Kidney epithelial cell (primary cell): ENCODE measurements at places on chromosomes 1 and 21. TPM values are rescaled to one million over a fixed set of nuclear protein-coding genes. Genes with fewer than 3 reads are reported as not detected.

Gene CTNNBIP1
- total RNA-seq: 27.4 and 28.6 TPM in 2 replicates

Gene MROH9
- not detected in 2 replicates for total RNA-seq

Gene HENMT1
- 5.1 and 6.6 TPM in 2 replicates for total RNA-seq

Gene SPRR1A
- not detected in 2 replicates for total RNA-seq

Gene KCNA10
- total RNA-seq: not detected in 2 replicates

Gene TPTE
- not detected in 2 replicates for total RNA-seq

Gene NTMT2
- total RNA-seq: not detected in 2 replicates

Gene LCE1B
- not detected in 2 replicates for total RNA-seq

Gene NT5C1A
- total RNA-seq: not detected in 2 replicates

- no peak for DNase-seq
Measured at GRCh38 chr21:44902268-44903049, 18.2 kb downstream of the ITGB2 start.

GRCh38 chr21:45761704-45762103 is 118.2 kb downstream of the PCBP3 start:
- DNase-seq: no peak

GRCh38 chr1:115426231-115426771 is 88.3 kb upstream of the NGF start:
- no peak for DNase-seq

- no peak for DNase-seq
Measured at GRCh38 chr1:9643351-9644256, 7.9 kb upstream of the PIK3CD start.

DNA sequence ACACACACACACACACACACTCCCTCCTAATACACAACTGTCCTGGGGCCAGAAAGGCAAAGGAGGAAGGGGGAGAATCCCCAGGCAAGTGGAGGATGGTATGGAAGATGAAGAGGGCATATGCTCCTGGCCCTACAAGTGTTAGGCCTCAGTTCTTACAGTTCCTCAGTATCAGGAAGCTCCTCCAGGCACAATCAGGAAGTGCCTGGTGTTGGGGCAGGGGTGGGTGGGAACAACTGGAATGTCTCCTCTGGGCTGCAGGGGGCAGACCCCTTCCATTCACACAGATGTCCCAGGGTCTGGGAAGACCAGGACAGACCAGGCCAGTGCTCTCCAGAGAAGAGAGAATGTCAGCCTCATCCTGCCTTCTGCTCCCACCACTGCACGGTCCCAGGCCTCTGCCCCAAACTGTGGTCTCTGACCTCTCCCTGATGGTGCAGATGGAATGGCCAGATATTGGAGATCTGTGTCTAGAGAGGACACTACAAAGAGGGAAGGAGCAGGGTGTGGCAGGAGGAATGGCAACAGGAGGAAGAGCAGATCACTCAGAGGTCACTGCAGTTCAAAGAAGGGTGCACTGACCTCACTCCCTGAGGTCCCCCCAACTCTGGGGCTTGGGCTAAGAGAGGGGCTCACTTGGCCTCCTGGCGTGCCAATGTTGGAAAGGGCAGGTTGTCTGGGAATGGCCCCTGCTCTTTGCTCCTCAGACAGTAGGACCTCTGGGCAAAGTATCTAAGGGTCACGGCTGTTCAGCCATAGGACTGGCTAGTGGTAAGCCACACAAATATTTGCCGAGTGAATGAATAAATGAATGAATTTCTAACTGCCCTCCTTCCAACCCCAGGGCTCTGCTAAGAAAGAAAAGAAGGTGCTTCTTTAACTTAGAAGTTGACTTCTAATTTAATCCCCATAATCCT is 2.5 kb upstream of the DENND2D start:
- no peak for DNase-seq

- no peak for DNase-seq
Measured at GRCh38 chr1:75085931-75086330, 48.3 kb upstream of the LHX8 start.

GRCh38 chr1:71030026-71030425 is 17.6 kb downstream of the PTGER3 start:
- DNase-seq: no peak

- no peak for DNase-seq
Measured at GRCh38 chr1:84410328-84411095, 12.2 kb downstream of the DNASE2B start.

DNA sequence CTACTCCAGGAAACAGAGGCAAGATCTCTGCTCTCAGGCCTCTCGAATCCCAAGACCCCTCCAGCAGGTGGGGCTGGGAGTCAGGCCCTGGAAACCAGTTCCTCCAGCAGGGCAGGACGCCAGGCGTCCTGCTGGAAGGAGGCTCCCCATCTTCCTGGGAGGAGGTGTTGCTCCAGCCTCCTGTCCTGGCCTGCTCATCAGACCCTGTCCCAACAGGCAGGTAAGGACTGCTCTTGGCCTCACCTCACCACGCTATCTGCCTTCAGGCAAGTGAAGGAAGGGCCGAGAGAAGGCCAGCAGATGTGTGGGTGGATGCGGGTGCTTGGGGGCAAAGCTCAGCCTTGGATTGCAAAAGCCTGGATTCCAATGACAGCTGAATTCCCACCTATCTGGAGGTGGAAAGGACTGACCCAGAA is 82.9 kb downstream of the SSBP3 start:
- no peak for DNase-seq

DNA sequence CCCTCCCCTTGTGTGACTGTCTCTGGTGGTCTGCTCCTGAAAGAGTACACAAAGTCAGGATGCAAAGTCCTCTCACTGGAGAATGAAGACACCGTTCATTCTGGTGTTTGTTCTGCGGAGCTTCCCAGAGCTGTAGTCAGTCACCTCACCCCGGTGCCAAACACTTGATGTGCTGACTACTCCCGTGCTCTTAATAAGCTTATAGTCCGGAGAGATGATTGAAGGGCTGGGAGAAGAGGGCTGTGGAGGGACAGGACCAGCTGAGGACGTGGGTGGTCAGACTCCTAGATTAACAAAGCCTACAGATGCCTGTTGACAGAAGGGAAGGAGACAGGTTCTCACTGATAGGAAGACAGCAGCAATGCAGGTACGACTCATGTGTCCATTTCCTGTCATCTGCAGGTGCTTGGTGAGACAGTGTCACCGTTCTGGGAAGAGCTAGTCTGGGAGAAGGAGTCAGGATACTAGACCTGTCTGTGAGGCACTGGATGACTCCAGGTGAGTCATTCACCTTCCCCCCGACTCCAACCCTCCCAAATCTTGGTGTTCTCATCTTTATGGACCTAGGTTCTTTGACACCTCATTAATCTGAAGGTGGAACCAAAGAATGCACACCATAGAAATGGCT is 40.4 kb upstream of the LRRN2 start:
- DNase-seq: no peak

- no peak for DNase-seq
Measured at GRCh38 chr21:31667639-31668038, 8.1 kb downstream of the SOD1 start.

- no peak for DNase-seq
Measured at GRCh38 chr1:215054266-215054665, 28.3 kb upstream of the KCNK2 start.

- no peak for DNase-seq
Measured at GRCh38 chr1:57506941-57507340, 83.1 kb upstream of the DAB1 start.

DNA sequence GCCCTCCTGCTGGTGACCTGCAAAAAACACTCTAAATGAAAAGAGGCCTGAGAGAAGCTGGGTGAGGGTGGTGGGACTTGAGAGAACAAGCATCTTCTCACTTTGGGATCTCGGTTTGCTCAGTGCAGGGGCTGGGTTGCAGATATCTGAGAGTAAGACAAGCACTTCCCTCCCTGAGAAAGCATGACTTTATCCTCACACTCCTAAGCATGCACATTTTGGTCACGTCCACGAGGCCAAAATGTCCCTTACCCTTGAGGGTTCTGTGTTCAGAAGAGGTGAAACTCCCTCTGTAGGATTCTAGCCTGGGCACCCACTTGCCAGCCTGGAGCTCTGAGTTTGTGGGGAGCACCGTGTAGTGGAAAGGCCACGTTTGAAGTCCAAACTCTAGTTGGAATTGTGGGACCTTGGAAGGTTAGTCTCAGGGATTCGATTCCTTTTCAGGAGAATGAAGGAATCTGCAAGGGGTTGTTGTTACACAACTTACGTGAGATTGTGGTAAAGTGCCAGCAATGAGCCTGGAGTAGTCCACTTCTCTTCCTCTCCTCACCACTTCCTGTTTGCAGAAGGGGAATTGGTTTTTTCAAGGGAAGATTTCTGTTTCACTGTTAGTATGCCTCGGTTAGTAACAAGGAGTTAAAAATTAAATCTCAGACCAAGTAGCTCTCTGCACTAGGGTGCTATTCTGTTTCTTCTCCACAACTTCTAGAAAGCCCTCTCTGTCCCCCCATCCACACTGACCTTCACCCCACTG is 3.0 kb downstream of the FCAMR start:
- no peak for DNase-seq

GRCh38 chr1:248627971-248628844 is 6.7 kb downstream of the OR2T11 start:
- no peak for DNase-seq

DNA sequence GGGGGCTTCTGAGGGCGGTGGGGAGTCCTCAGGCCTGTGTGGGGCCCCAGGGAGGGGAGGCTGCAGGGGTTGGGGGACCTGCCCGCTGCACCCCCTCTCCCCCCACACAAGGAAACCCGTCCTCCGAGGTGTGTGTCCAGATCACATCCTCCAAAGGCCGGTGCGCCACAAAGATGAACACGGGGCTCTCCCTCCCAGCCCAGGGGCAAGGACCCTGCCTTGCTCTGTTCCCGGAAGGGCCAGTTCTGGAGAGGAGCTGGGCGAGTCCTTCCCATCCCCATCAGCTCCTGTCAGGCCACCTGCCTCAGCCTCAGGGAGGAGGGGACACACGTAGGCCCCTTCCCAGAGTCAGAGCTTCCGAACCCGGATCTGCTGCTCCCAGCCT is 2.5 kb upstream of the TTLL10 start:
- DNase-seq: no peak

DNA sequence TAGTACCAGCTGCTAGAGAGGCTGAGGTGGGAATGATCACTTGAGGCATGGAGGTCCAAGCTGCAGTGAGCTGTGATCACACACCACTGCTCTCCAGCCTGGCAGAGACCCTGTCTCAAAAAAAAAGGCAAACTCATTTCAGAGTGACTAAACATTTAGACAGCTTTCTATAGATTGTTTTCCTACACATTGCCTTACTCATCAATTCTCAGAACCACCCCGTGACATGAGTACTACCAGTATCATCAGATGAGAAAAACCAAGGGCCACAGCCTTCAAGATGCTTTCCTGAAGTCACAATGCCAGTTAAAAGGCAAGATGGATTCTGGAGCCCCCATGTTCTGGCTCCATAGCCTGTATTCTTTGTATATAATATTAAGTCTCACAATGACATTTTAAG is 22.4 kb upstream of the SMPDL3B start:
- DNase-seq: no peak

DNA sequence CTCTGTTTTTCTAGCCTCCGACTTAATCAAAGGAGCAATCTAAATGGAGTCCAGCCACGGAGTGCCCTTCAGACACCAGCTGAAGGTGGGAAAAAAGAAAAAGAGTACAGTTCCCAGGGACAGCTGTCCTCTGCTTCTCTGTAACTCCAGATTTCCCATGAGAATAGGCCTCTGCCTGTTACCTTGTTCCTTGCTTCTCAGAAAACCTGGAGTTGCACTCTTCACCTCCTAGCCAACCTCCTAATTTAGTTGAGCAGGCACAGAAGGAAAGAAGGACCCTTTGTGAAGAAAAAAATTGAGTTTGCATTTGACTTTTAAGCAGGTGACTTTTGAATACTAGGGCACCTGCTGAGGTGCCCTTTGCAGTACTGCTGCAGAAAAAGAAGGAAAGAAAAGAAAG is 8.3 kb downstream of the BARHL2 start:
- no peak for DNase-seq

GRCh38 chr1:12552951-12553921 is 64.8 kb downstream of the DHRS3 start:
- no peak for DNase-seq

GRCh38 chr1:241839369-241839979 is 8.5 kb upstream of the EXO1 start:
- no peak for DNase-seq
